GM04503 (cell line): ENCODE measurements at places on chromosomes 13 and 19.

- DNase-seq, result no peak
Observed at GRCh38 chr13:73401769-73402168, 343.0 kb downstream of the KLF5 start.

GRCh38 chr13:76693086-76693485 lies 193.1 kb downstream of the KCTD12 start:
- no peak for DNase-seq

GRCh38 chr19:9054207-9054606 lies 32.7 kb upstream of the OR1M1 start:
- no peak for DNase-seq

DNA sequence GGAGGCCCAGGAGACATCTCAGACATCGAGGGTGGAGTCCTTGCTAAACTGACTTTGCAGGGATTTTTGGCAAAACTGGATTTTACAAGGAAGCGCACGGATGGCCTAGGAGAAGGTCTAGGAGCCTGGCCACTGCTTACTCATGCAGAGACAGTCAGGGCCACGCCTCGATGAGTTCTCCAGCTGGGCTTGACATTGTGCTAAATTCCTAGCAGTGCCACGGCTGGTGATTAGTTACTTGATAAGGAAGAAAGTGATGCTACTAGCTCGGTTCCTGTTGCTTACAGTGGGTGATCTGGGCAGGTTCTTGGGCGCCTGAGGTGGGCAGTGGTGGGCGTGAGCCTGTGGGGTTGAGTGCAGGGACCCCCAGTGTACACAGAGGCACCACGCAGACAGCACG lies 143.4 kb downstream of the SOX1 start:
- DNase-seq, result no peak

DNA sequence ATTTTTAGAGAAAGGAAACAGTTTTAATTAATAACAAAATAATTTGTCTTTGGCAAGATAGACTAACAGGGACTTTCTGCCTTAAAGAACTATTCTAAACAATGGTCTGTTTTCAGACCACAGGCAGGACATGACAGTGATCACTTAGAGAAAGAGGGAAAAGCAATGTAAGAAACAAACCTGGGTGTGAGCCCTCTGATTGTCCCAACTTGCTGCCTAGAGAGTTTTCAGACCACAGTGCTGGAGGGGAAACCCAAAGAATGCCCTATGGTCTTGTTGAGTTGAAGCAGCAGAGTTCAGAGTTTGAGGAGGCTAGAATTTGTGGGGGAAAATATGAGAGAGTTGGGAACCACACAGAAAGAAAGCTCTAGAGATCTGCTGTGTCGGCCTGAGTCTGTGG lies 38.1 kb downstream of the DGKH start:
- DNase-seq, result no peak

DNA sequence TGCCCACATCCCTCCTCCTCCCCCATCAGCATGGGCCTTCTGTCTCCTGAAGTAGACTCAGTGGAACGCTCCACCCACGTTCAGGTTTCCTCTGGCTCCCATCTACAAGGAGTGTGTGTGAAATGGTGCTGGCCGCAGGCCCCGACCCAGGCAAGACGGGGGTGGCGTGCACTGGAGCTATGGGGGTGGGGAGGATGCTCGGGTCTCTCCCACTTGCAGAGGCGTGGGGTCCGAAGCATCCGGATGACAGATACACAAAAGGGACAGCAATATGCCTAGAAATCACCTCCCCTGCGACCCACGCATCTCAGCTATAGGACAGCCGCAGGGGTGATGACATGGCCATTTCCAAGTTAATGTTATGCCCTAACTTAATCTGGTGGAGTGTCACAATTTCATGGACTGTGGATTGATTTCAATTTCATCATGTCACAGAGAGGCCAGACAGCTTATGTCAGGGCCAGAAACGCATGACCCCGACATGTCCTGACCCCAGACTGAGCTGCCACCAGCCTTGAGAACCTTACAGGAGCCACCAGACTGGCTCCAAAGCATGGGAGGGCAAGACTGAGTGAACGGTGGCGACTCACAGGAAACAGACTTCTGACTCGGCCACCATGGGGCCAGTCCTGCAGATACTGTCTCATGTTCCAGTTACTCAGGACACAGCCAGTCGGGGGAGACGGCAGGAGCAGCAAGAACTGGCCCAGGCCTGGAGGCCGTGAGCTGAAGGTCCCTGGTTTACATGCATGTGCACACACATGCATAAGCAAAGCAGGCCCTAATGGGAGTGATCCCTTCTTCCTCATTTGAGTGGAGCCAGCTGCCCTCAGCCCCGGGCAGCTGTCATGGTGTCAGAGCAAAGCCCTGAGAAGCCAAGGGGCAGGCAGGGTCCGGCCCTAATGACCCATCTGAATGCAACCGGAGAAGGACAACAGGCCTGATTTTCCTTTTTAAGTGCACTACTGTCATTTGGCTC lies 82.2 kb downstream of the SLC7A1 start:
- no peak for DNase-seq

- DNase-seq, result no peak
Observed at GRCh38 chr13:51645761-51646670, 61.8 kb downstream of the WDFY2 start.

DNA sequence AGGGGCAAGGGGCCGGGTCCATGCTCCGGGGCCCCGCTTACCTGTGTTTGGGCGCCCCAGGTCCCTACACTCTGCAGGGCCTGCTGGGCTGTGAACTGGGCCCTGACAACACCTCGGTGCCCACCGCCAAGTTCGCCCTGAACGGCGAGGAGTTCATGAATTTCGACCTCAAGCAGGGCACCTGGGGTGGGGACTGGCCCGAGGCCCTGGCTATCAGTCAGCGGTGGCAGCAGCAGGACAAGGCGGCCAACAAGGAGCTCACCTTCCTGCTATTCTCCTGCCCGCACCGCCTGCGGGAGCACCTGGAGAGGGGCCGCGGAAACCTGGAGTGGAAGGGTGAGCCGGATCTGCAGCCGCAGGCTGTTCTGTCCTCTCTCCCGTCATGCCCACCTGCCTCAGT lies 1.7 kb downstream of the FCGRT start:
- DNase-seq, result no peak

DNA sequence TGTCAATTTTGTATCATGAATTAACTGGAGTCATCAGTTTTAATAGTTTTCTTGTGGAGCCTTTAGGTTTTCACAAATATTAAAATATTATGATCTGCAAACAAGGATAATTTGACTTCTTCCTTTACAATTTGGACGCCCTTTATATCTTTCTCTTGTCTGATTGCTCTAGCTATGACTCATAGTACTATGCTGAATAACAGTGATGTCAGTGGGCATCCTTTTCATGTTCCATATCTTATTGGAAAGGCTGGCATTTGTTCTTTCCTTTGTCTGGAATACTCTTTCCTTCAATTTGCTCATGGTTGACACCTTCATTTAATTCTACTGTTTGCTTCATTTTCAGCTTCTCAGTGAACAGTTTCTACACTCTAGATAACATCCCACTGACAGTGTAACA lies 1129.3 kb downstream of the SLITRK5 start:
- no peak for DNase-seq

- DNase-seq, result no peak
Observed at GRCh38 chr13:32135056-32135390, 103.4 kb downstream of the FRY start.

- DNase-seq, result no peak
Observed at GRCh38 chr13:110826861-110827672, 87.8 kb downstream of the ANKRD10 start.

GRCh38 chr19:35856546-35857149 lies at the start of gene KIRREL2:
KIRREL2 (plus strand) TSS chr19:35856911; CDS start chr19:35857120, 209 bp downstream.
- DNase-seq, result no peak

- DNase-seq, result no peak
Observed at GRCh38 chr13:26071691-26072090, 19.9 kb upstream of the SHISA2 start.

DNA sequence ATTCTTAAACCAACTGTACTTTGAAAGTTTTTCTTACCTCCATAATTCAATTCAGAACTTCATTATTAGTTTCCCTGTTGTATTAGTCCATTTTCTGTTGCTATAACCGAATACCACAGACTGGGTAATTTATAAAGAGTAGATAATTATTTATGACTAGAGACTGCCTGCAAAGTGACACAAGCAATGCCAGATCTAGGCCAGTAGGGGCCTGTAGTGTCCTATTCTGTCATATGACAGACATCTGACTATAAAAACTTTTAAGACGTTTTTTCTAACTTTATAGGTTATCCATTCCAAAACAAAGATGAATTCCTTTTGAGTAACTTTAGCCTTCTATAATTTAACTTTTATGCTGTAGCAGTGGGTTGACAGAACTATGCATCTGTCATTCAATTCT lies 2783.8 kb downstream of the PCDH9 start:
- no peak for DNase-seq

- peak; percentile 47 for DNase-seq
Observed at GRCh38 chr13:27276188-27276587, 5.6 kb downstream of the RASL11A start.

- peak; percentile 11 for DNase-seq
Observed at GRCh38 chr13:110756219-110756631, 42.7 kb downstream of the ING1 start.

- DNase-seq, result peak; percentile 77
Observed at GRCh38 chr19:7928741-7929701, 3.1 kb upstream of the CTXN1 start.

GRCh38 chr19:5695649-5696195 lies 5.6 kb downstream of the RPL36 start:
- DNase-seq, result no peak

- DNase-seq, result no peak
Observed at GRCh38 chr19:1860042-1860775, 3.2 kb downstream of the KLF16 start.

GRCh38 chr13:94548821-94549231 lies 47.1 kb downstream of the TGDS start:
- peak; percentile 10 for DNase-seq
